ENCODE measurements at places on chromosomes 4 and X.

- DNase-seq, result no peak
Observed at GRCh38 chr4:45131020-45131419, 404.7 kb upstream of the GNPDA2 start.

DNA sequence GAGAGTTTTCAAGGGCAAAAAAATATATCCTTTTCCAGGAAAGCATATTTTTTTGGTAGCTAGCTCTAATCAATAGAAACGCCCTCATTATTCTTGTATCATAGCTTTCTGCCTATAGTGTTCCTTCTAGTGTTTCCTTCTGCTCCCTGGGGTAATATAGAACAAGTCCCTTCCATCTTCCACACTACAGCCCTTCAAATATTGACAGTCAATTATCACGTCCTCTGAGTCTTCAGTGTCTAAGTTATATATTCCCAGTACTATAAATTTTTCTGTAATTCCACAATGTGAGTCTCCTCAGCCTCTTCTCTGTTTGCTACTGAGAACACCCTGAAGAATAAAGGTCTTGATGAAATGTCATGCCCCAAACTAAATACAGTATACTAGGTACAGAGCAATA is 1088.0 kb upstream of the PCDH7 start:
- no peak for DNase-seq

DNA sequence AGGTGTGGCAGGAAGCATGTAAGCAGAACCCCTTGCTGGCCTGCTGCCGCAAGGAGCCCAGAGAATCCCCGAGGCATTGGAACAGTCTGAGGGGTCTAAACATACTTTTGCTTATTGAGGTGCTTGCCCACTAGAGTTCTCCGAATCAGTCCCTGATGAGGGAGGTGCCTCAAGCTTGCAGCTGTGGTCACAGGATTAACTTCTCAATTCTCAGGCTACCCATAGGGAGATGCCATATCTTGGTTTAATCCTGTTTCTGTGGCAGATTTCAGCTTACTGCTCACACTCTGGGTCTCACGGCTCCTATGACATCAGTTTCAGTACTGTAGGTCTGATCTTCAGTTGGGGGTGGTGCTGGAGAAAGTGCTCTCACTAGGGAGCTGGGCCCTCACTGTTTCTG is 39.9 kb downstream of the CCNG2 start:
- DNase-seq, result no peak

GRCh38 chr4:185395238-185395955 is at the start of gene LRP2BP:
LRP2BP (minus strand) TSS chr4:185395924; CDS start chr4:185378186, 17,738 bp downstream.
- DNase-seq, result peak; percentile 26

DNA sequence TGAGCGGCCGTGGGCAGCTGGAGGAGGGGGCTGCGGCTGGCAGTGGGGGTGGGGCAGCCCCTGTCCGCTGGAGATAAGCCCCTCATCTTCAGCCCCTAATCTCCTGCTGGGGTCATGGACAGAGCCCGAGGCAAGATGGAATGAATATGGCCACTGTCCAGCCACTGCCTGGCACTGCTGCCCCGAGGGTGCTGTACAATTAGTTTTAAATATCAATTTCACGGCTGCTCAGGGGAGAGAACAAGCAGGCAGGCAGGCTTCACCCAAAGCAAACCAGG is 64.1 kb upstream of the NKX1-1 start:
- DNase-seq, result no peak

- DNase-seq, result peak; percentile 33
Observed at GRCh38 chrX:11908371-11908770, 150.3 kb downstream of the MSL3 start.

DNA sequence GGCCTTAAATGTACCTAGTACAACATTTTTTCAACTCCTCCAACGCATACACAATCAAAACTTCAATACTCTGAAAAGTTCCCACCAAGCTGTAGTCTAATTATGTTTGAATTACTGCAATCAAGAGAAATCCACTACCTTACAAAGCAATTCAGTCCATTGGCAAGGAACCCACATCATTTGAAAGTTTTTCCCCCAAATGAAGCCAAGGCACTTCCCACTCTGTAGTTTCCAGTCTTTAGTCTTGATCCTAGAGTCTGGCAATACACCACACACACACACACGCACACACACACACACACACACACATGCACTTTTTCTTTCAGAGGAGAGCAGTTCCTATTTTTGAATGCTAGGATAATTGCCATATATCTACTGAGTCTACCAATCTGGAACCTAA is 79.6 kb downstream of the ANTXR2 start:
- no peak for DNase-seq

All from ACHN (cell line).